Endodermal cell (in vitro differentiated cells): ENCODE measurements at places on chromosomes 4 and X.

- peak; percentile 82 for DNase-seq
Observed at GRCh38 chrX:153818571-153819383, 11.6 kb downstream of the PDZD4 start.

DNA sequence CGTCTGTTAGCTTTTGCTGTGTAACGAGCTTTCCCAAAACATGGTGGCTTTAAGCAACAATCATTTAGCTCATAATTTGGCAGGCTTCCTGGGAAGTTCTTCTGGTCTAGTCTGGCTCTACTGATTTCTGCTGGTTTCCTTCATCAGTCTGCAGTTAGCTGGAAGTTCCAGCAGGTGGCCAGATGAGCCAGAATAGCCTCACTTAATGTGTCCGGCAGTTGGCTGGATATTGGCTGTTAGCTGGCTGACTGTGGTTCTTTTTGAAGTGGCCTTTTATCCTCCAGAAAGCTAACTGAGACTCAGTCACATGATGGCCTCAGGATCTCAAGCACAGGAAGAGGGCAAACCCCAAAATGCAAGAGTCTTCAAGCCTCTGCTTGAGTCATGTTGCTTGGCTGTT lies 34.9 kb downstream of the FTHL17 start:
- peak; percentile 77 for DNase-seq

- no peak for DNase-seq
Observed at GRCh38 chr4:2874861-2875260, 31.2 kb downstream of the ADD1 start.

DNA sequence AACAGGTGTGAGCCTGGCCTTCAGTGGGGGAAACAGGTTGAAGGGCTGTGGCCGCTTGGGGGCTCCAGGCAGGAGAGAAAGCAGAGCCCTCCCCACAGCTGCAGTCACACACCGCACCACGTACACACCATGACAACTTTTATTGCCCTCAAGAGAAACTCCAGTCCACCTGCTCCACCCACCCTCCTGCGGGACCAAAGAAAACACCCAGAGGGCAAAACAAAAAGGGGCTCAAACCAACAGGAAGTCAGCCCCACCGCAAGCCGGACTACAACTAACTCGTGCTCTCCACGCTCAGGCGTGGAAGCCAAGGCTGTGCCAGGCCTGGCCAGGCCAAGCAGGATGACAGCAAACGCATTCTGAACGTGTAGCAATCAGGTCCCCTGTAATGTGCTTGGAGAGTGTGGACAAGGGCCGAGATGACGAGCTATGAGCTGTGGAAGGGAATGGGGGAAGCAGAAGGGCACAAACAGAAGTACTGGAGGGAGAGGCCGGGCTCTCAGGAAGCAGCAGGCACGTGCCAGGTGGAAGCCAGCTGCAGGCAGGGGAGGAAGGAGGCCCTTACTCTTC lies 12.7 kb downstream of the SLC6A8 start:
- no peak for DNase-seq

DNA sequence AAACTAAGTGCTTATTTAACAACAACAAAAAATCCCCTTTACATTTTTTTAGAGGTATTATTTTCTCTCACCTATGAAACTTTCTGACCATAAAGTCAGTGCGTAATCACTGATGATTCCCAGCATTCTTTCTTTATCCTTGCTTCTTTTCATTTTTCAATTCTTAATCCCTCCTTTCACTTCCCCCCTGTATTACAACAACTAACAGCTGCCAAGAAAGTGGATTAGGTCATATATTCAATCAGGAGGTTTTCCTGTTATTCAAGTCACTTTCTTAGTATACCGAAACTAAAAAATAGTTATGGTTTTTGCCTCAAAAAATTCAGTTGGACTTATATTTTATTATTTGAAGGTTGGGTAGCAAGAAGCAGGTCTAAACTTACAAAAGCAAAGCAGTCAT lies 2.1 kb upstream of the STAP1 start:
- no peak for DNase-seq

GRCh38 chr4:181176306-181176705 lies 1066.9 kb upstream of the TENM3 start:
- DNase-seq: no peak

- no peak for DNase-seq
Observed at GRCh38 chrX:154655786-154656185, 2.4 kb upstream of the CTAG2 start.
